ENCODE measurements at places on chromosomes 4 and X.

- no peak for DNase-seq
These were observed 361.9 kb downstream of the ARHGAP24 start for GRCh38 chr4:85836588-85837438.

GRCh38 chr4:155887847-155888570 is 15.5 kb upstream of the TDO2 start:
- no peak for DNase-seq

DNA sequence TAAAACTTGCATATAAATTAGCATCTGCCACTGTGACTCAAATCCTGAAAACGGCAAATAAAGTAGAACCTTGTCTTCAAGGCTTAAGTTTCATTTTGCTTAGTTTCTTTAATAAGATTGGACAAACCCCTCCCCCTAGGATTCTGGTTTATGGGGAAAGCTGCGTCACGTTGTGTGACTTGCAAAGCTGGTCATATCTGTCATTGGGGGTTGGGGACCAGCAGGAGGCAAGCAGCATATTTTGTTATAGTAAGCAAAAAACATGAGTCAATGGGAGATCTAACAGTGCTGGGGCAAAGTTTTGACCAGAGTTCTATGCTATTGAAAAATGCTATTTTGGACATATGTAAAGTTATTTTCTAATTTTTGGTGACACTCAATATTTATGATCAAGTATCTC is 407.3 kb downstream of the PCDH18 start:
- peak; percentile 62 for DNase-seq

- no peak for DNase-seq
These were observed 5.7 kb downstream of the ACOT9 start for GRCh38 chrX:23737413-23737812.

DNA sequence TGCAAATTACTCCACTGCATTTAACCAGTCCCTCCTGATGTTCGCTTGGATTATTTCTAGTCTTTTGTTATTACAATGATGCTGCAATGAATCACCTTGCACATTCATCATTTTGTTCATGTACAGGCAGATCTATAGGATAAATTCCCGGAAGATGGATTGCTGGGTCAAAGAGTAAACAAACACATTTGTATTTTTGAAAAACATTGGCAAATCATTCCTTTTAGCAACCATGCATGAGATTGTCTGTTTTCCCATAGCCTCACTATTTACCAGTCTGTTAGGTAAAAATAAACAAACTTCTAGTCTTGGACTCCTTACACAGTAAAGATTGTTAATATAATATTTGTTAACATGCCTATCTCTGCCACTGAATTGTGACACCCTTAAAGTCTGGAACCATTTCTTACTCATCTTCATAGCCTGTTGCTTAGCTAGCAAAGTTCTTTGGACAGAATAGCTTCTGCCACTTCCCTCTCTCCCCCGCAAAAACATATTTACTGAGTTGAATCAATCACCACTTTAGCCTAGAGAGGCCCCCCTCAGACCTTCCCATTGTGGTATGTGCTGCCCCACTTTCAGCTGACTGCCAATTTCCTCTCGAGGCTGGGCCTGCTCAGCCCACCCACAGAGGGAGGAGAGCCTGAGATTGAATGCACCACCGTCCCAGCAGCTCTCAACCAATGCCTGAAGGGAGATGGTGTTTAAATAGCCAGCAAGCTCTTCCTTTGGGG is 108.4 kb upstream of the ATXN3L start:
- DNase-seq, result peak; percentile 88

- DNase-seq, result peak; percentile 71
These were observed 24.0 kb downstream of the STEEP1 start for GRCh38 chrX:119541188-119541587.

DNA sequence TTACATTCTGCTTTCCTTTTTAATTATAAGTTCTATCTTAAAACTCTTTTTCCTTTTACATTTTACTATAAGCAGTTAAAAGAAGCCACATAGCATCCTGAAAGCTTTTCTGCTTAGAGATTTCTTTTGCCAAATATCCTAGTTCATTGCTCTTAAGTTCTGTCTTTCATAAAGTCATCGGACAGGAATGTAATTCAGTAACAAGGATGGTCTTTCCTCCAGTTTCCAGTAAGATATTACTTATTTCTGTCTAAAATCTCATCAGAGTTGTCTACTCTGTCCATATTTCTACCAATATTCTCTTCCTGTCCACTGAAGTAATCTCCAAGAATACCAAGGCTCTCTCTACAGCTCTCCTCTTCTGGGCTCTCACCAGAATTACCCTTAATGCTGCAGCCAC is 37.5 kb upstream of the ADH1C start:
- no peak for DNase-seq

GRCh38 chrX:76918033-76918432 is 490.5 kb downstream of the MAGEE1 start:
- no peak for DNase-seq

DNA sequence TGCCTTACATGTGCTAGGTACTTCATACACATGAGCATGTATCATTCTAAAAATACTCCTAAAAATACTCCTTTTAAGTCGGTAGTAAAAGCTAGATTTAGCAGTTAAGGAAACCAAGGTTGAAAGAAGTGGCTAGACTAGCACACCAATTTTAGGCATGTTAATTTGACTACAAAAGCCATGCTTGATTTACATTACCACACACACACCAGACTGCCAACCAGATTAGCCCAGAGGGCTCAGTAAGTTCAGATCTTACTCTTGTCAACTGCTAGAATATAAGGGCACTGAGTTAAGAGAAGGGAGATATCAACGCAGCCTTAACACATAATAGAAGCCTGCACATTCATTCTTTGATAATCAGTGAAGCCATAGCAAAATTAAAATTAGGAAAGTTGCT is 117.9 kb downstream of the MID1IP1 start:
- no peak for DNase-seq

GRCh38 chr4:140811429-140811828 is 55.2 kb upstream of the TBC1D9 start:
- DNase-seq, result no peak

GRCh38 chr4:6795821-6796220 is 13.3 kb downstream of the KIAA0232 start:
- no peak for DNase-seq

DNA sequence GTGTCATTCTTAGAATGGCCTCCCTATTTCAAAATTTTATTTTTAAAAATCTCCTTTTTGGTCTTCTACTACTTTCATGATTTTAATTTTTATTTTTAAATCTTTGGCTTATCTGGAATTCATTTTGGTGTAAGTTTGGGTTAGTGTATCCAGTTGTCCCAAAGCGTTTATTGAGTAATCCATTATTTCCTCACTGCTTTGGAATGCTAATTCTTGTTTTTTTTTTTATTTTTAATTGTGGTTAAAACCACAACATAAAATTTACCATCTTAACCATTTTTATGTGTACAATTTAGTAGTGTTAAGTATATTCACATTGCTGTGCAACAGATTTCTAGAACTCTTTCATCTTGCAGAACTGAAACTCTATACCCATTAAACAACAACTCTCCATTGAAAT is 8.7 kb downstream of the CITED1 start:
- DNase-seq, result no peak

DNA sequence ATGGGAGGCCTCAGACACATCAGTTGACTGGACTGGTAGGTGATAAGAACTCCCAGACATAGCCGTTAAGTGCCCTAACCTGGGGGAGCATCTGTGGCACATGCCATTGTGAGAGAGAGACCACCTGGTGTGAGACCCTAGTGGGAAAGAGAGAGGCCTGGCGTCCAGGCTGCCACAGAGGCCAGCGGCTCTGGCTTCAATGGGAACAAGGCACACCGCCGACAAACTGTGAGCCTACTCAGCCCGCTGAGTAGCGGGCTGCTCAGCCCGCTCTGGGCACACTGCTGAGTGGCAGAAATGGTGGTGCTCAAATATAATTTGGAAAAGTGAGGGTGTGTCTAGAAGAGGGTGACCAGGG is 34.0 kb downstream of the PHKA2 start:
- DNase-seq, result no peak

DNA sequence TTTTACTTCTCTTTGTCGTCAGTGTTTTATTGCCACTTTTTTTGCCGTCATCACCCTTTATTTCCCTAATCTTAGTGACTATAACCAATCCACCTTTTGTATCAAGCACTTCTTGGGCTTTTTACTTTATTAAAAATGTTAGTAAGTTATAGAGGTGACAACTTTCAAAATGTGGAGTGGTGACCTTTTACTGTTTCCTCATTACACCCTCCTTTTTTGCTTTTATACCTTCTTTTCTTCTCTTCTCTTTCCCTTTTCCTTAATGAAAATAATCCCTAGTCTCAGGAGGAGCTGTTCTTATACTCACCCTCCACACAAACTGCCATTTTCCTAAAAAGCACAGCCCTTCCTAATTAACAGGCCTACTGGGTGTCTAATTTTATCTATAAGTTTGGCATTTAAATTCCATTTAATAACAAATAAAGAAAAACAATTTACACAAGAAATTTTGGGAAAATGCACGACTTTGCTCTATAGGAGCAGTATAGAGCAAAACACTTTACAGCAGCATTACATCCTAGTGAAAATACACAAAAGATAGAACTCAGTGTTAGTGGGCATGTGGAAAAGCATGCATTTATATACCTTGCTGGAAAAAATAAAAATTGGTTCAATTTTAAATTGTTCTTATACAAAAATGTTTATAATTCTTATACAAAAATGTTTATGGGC is 27.3 kb downstream of the BBS12 start:
- DNase-seq, result peak; percentile 32

Data from PC-3 (cell line).